ENCODE measurements at places on chromosomes 3 and 15.

- no peak for DNase-seq
Measured at GRCh38 chr3:22615790-22616189, 587.3 kb upstream of the UBE2E2 start.

DNA sequence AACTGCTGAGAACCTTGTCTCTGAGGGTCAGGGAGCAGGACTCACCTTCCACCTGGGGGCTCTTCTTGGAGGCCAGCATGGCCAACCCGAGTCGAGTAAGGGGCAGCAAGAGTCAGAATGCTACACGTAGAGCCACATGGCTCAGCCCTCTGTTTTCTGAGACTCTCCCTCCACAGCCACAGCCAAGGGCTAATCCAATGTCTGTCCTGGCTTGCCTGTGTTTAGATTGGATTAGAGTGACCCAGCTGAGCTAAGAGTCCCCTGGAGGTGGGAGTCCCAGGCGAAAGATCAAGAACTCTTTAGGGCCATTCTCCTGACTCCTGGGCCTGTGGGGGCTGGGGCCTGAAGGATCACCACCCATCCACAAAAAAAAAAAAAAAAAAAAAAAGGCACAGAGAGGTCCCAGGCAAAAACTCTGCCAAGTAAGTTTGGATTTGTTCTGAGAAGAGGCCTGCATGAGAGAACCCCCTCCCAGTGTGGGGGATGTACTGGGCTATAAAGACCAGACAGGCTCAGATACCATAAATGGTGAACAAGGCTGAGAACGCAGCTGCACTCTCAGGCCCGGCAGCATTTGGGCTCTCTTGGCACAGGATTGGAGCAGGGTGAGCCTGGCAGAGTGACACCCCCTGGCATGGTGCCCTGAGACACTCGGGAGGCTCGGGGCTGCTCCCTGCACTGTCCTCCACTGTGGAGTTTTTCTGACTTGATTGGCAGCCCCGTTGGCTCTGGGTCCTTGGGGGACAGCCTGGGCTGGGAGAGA, 88.0 kb upstream of the OSBPL11 start:
- no peak for DNase-seq

- no peak for DNase-seq
Measured at GRCh38 chr3:31710123-31710803, 177.5 kb downstream of the STT3B start.

GRCh38 chr3:12952343-12953200, 111.2 kb upstream of the RPL32 start:
- no peak for DNase-seq

DNA sequence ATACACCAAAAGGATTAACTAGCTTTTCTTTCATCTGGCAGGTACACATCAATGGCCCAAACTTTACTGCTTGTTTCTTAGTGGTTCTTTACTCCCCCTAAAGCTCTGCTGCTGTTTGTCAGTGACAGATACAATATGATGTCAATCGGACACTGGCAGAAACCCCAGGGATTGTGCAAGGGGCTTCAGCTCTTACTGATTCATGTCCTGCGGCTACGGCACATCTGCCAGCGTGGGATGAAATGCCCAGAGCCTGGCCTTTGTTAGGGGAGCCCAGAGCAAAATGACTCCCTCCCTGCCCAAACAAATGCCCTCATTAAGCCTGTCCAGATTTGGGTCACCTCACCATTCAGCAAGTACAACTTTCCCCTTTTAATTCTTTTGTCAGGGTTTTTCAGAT, 28.3 kb downstream of the SRP14 start:
- no peak for DNase-seq

- DNase-seq = no peak
Measured at GRCh38 chr15:84910928-84911623, 26.6 kb downstream of the SLC28A1 start.

GRCh38 chr3:32208447-32208846, 30.0 kb upstream of the CMTM8 start:
- DNase-seq = no peak

- DNase-seq = no peak
Measured at GRCh38 chr3:107193116-107193515, 184.1 kb upstream of the CCDC54 start.

- DNase-seq = no peak
Measured at GRCh38 chr15:37682304-37682703, 252.1 kb upstream of the TMCO5A start.

GRCh38 chr15:68347392-68347791, 69.8 kb downstream of the FEM1B start:
- no peak for DNase-seq

DNA sequence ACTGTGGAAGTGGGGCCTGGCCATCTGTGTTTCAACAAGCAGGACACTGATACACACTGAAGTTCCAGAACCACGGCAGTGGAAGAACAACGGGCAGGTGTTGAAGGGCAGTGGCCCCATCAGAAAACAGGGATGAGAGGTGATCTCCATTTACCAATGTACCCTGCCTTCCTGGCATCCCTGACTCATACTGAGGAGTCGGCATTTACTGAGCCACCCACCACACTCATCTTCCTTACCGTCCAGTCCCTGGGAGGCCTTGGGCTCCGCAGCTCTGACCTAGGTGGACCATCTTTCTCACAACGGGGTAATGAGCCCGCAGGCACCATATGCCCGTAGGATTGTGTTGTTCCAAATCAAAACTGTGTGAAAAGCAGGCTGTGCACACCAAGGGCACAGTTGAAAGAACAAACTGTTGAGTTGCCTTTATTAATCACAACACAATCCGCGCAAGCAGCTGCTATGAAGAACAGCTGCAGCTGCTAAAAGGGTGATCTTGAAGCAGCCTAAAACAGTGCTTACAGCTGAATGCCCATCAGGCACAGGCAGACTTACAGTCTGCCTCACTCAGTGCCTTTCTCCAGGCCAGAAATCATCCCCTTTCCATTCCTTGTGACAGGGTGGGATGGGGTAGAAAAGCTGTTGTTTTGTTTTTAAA, 12.9 kb downstream of the MB21D2 start:
- DNase-seq = no peak

DNA sequence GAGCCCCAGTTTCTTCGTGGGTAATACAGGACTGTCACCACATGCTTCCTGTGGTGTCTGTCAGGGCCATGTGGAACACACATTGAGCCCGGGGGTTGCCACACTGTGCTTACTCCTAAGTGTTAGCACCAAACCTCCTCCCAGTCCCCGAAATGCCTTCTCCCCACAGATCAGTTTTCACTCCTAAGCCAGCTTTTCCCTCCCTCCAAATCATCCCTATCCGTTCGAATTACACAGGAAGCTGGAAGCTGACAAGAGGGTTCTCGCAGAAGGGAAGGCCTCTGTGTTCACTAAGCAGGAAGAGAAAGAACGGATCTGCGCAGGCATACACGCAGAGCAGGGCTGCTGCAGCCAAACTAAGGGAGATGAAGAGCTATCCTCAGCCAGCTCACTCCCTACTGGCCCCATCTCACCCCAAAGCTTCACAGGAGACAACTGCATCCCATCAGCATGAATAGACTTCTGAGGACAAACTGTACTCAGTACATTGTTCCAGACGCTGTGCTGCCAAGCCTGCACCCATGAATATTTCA, 32.3 kb downstream of the XXYLT1 start:
- no peak for DNase-seq

DNA sequence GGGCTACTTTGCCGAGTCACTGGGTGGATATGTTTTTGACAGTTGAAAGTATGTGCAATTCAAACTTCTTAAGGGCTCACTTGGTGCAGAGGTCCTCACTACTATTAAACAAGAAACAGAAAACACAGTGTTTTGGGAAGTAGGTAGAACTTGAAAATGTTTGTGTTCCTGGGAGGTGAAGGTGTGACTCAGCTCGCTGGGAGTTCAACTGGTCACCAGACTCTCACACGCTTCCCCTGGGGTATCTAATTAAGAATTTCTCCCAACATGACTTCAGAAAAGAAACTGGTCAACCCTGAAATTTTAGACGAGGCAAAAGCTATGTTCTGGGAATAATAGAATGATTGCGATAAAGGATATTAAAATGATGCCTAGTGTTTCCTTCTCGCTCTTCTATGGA, 1039.8 kb upstream of the SEMA6D start:
- no peak for DNase-seq
